ENCODE measurements at places on chromosomes 7 and 10. TPM values are rescaled to one million over a fixed set of nuclear protein-coding genes. Genes with fewer than 3 reads are reported as not detected.
A peak's percentile ranks its signal among the peaks of the same experiment; 100 is the strongest.

- DNase-seq = no peak
Observed at GRCh38 chr7:105815576-105815975, 60.8 kb downstream of the ATXN7L1 start.

- DNase-seq = no peak
Observed at GRCh38 chr10:125631806-125632205, 51.2 kb downstream of the TEX36 start.

GRCh38 chr7:30469303-30469702, 9.3 kb downstream of the NOD1 start:
- DNase-seq = peak; percentile 91

GRCh38 chr7:2638224-2638991, 6.6 kb downstream of the TTYH3 start:
- DNase-seq = no peak

- no peak for DNase-seq
Observed at GRCh38 chr7:151897951-151898686, 21.2 kb upstream of the PRKAG2 start.

DNA sequence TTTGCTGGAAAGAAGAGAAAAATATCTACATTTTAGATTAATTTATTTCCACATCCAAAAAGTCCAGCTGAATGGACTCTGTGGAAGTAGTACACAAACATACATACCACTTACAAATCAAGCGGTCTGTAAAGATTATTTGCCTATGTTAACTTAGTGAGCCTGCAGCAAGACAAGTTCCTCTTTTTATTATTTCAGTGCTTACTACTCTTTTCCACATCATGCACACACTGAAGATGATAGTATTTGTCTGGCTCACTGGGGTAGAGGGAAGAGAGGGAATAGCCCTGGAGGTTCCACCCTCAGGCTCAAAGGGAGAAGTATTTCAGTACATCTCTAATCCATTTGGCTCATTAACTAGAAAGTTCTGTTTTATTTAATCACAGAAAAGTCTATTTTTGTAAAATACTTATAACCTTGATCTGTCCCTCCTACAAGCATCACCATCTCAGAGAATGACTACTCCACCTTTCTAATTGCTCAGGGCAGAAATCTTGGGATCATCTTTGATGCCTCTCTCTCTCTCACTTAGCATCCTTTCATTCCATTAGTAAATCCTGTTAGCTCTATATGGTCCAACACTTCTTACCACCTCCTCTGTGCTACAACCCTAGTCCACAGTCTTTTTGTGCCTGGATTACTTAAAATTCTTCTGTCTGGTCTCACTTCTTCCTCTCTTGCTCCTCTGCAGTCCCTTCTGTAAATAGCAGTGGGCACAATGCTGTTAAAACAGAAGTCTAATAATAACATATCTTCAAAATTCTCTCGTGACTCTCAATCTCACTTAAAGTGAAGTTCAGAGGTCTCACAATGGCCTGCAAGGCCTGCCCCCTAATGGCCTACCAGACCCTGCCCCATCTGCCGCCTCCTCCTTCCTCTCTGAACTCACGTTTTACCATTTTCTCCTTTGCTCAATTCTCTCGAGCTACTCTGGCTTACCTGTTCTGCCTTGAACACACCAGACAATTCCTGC, 64.3 kb upstream of the CCDC6 start:
- DNase-seq = no peak

DNA sequence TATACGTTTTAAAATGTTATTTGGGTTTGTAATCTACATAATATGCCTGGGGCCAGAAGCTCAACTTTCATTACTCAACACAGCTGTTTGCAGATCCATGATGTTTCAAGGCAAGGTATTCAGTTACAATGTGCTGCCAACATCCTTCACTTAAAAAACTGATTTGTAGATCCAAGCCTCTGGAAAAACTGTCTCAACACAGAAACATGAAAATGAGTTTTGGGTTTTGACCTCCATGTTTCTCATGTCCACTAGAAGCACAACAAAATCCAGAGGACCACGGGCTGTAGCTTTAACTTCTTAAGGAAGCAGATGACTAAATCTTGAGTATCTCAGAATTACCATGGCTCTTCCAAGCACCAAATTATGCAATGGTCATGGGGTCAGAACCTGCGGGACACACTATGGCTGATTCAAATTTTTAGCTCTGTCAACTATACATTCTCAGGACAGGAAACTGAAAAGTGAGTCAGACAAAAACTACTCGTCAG, 247.1 kb upstream of the GRB10 start:
- DNase-seq = no peak

DNA sequence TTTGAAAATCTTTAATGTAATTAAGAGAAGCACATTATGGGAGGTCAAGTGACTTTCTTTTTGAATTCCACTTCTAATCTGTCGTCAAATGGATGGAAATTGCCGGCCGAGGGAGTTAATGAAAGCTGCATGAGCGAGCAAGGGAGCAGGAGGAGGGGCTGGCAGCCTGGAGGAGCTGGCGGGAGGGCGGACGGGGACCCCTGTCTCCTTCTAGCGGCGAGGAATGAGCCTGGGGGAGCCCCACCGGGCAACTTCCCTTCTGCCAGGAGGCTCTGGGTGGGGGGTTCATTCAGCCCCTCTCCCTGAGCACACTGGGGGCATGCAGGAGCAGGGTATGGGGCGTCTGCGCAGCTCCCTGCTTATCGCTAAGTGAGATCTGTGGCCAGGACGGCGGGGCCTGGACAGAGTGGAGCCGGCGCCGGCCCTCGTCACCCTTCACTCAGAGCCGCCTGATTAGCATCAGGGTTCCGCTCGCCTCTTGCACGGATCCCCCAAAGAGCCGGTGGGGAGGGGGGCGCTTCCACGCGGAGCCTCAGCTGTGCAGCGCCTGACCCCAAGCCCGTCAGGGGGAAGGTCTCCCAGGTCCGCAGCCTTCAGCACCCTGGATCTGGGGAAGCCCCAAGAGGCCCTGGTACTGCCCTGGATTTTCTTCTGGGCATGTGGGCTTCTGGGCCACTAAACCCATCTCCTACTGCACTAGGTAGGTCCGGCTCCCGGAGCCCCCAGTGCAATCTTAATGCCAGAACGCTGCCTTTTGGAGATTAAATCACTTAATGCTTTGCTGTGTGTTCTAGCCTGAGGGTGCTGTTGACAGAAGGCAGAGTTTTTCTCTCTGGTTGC, 680.8 kb downstream of the LRMDA start:
- DNase-seq = peak; percentile 44

GRCh38 chr10:129960481-129961156, 3.5 kb downstream of the EBF3 start:
- no peak for DNase-seq

DNA sequence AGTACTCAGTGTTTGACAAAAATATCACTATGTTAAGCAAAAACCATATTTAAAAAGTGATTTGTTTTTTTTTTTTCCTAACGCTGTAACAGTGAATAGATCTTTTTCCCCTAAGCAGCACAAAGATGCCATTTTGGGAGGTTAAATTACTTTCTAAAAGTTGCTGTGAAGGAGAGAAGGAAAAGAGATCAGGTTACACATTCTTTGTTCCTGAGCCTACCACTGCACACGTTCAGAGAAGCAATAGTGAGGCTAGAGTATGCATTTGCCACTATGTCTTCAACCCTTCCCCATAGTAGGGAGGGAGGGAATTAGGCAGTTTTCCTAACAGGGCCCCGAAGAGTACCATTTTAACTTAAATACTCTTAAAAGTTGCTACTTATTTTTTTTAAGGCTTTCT, 38.9 kb downstream of the BMPR1A start:
- DNase-seq = peak; percentile 67

GRCh38 chr10:123479640-123480039, 186.5 kb upstream of the GPR26 start:
- no peak for DNase-seq

The LIPJ gene
- total RNA-seq = 5.3 TPM

The SLC18A3 gene
- not detected for total RNA-seq

The BTBD16 gene
- not detected for total RNA-seq

The TRIM50 gene
- total RNA-seq = 36.5 TPM

The GIMAP7 gene
- 11.7 TPM for total RNA-seq
